ENCODE measurements at places on chromosomes 4 and X. TPM values are rescaled to one million over a fixed set of nuclear protein-coding genes. Genes with fewer than 3 reads are reported as not detected.

The ZNF81 gene
- total RNA-seq: 15.3 TPM

The ADH7 gene
- total RNA-seq: not detected

The MAGED4B gene
- total RNA-seq: 5.0 TPM

The POU3F4 gene
- total RNA-seq: not detected

The ASB12 gene
- 0.18 TPM for total RNA-seq

The H2BW2 gene
- 0.11 TPM for total RNA-seq

The LINC00632 gene
- total RNA-seq: not detected

The HERC6 gene
- 11.4 TPM for total RNA-seq

The YIPF7 gene
- total RNA-seq: not detected

The UCP1 gene
- total RNA-seq: not detected

The OPHN1 gene
- total RNA-seq: 0.51 TPM

The CXXC4 gene
- total RNA-seq: not detected

The MAGEA8 gene
- total RNA-seq: not detected

The ADH1A gene
- total RNA-seq: not detected

The MAGEC3 gene
- total RNA-seq: not detected

The RBM46 gene
- not detected for total RNA-seq

The COL25A1 gene
- total RNA-seq: not detected

The SYTL5 gene
- not detected for total RNA-seq

The SH3TC1 gene
- total RNA-seq: 104 TPM

The TEX13D gene
- not detected for total RNA-seq
